Activated naive CD4-positive, alpha-beta T cell treated with anti-CD3 and anti-CD28 coated beads, Interleukin-2, amount 10 ng/mL, durations not matched to agents 5 hours and 36 hours (primary cell): ENCODE measurements at places on chromosomes 3 and 15. TPM values are rescaled to one million over a fixed set of nuclear protein-coding genes. Genes with fewer than 3 reads are reported as not detected.

Gene HOMER2
- 10.7 TPM for total RNA-seq

Gene CILP
- total RNA-seq: 0.05 TPM

Gene LMCD1
- 0.30 TPM for total RNA-seq

Gene UROC1
- not detected for total RNA-seq

Gene FMN1
- not detected for total RNA-seq

Gene TEX9
- 0.41 TPM for total RNA-seq

Gene HRG
- not detected for total RNA-seq

Gene SMCO1
- not detected for total RNA-seq

Gene SPINK8
- total RNA-seq: not detected

Gene PRR20G
- total RNA-seq: not detected

Gene SCG5
- 2.5 TPM for total RNA-seq
